ENCODE measurements at places on chromosomes 1 and 21. TPM values are rescaled to one million over a fixed set of nuclear protein-coding genes. Genes with fewer than 3 reads are reported as not detected.

DNA sequence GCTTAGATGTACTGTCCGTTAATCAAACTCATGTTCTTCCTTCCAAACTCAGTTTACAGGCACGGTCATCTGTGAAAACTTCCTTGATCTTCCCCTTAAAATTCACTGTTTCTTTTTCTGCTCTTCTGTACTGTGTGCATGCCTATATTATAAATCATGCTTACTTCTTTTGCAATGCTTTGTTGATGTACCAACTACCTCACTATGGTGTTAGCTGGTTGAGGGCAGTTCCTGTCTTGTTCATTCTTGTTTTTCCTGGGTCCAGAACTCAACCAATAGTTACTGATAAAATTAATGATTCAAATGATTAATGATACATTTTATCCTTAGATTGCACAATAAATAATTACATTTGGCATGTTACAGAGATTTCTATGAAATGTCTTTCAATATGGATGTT lies 163.8 kb downstream of the CHRM3 start:
- peak; percentile 79 for DNase-seq

DNA sequence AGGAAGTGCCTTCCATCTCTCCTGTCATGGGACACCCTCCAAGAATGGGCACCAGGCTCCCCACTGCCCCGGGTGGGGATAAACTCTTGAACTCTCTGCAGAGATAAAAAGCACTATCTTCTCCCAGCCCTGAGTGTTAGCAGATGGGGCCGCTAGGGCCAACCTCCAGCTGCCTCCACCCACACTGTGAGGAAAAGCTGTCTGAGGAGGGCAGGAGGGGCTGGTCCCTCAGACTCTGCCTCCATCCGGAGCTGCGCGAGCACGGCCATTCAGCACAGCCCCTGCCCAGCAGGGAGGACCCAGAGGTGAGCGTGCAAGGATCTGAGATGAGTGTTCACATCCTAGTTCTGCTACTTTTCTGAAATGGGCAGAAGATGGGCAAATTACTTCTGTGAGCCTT lies 51.8 kb upstream of the TRABD2B start:
- no peak for DNase-seq

DNA sequence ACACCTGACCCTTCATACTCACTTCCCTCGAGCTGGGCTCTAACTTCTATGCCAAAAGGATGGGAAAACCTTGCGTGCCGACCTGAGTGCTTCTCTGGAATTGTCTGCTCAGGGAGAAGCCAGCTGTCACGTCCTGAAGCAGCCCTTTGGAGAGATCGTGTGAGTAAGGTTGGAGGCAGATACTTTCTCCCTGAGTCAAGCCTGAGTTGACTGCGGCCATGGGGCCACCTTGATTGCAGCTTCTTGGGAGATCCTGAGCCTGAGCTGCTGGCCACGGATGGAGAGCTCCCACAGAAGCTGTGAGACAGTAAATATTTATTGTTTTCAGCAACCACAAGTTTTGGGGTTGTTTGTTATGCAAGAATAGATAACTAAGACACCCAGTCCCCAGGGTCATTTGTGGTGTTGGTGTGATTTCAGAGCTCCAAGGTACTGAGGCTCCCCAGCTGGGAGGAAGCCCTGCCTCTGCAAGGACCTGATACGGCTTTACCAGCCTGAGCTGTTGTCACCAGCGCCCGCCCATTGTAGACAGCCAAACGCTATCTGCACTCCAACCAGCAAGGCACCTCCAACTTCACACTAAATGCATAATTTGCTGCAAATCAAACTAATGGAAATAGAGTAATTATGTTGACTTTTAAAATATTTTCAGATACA lies 531.6 kb downstream of the PTPRU start:
- DNase-seq: no peak

GRCh38 chr1:59952065-59952464 lies 25.5 kb upstream of the CYP2J2 start:
- DNase-seq: no peak

- no peak for DNase-seq
Measured at GRCh38 chr21:44711327-44712202, at the start of gene TSPEAR. TSS of gene TSPEAR (minus strand) at chr21:44711572. CDS start at chr21:44711514, 58 bp downstream.

DNA sequence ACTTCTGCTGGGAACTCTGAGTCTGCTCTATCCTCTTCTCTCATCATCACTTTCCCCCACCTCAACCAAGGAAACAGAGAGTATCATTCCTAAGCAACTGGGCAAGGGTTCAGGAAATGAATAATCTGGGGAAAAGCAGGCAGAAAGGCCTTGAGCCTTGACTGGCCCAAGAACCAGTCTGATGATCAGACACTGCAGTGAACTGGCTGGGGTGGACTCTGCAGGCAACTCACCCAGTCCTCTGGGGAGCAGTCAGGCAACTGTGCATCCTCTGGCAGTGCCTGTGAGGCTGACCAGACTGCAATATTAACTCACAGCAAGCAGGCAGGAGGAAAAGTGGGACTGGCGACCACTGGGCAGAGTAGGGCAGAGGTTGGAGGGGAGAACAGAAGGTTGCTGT lies 991 bp downstream of the ANKRD35 start:
- peak; percentile 44 for DNase-seq

GRCh38 chr1:214927796-214928195 lies 154.7 kb upstream of the KCNK2 start:
- DNase-seq: no peak

DNA sequence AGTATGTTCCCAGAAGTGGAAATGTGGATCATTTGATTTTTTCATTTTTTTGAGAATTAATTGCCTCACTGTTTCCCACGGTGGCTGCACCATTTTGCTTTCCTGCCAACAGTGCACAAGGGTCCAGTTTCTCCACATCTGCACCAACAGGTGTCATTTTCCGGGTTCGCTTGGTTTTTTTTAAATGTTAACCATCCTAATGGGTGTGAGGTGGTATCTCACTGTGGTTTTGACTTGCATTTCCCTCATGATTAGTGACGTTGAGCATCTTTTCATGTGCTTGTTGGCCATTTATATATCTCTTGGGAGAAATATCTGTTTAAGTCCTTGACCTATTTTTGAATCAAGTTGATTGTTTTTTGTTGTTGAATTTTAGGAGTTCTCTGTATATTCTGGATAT lies 3.0 kb downstream of the COL6A2 start:
- no peak for DNase-seq

GRCh38 chr21:41213021-41213420 lies 45.1 kb downstream of the BACE2 start:
- DNase-seq: no peak

GRCh38 chr1:64476251-64476952 lies 6.5 kb downstream of the CACHD1 start:
- peak; percentile 89 for DNase-seq

GRCh38 chr1:206961668-206962067 lies 8.6 kb downstream of the FCAMR start:
- DNase-seq: peak; percentile 92

DNA sequence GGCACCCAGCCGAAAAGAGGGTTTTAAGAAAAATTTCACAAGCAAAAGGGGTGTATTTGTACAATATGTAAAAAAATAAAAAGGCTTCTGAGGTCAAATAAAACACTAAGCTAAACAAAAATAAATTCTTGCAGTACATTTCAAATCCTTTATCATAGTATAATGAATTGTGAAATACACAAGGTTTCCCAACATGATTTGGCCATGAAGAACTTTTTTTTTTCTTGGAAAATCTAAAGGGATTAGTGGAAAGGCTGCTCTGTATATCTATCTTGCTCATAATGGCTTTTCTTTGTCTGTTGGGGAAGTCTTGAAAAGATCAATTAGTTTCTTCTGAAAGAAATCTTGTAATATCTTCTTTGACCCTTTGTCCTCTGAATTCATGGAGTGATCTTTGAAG lies 593.4 kb downstream of the PLPP3 start:
- no peak for DNase-seq

DNA sequence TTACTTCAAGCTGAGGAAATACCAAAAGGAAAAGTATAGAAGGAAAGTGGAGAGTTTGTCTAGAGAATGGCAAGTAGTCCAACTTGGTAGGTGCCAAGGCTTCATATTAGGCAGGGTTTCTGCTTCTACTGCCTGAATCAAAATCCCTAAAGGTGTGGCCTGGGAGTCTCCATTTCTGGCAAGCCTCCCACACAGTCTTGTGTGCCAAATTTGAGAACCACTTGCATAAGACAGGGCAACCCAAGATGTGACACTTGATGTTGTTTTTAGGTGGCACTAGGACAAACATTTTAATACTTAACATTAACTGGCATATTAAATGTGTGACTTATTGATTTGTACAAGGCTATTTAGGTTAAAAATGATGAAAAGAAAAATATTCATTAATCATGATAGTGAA lies 60.1 kb downstream of the ATG4C start:
- DNase-seq: peak; percentile 6

DNA sequence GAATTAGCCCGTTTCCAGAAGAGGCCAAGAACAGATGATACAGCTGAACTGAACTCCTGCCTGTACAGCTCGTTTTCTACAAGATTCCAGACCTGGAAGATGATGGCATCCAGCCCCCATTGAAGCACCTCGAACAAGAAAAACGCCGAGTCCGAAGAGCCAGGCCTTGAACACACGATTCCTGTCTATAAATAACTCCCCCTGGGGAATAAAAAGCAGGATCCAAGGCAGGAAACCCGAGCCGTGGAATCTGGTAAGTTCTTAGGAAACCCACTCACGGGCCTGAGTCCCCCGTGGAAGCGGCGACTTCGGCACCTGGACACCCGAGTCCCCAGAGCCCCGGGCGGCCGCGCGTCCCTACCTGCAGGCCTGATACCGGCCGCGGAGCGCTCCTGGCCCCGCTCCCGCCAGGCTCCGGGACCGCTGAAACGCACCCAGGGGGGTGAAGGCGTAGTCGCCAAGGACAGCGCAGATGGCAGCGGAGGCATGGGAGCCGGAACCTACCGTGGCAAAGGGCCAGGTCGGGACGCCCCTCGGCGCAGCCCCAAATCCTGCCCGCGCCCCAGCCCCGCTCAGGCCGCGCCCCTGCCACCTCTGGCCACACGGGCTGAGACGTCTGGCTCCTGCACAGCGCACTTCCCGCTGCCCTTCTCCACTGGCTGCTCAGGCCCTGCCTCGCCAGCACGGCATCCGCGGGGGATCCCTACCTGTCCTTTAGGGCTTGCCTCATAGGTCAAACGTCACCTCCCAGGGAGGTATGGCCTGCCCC lies 14.0 kb upstream of the HLCS start:
- DNase-seq: no peak

Gene FTCD
- not detected for total RNA-seq

Gene CDC42BPA
- total RNA-seq: 25.8 TPM

Gene F3
- total RNA-seq: 618 TPM

Gene LCE2B
- total RNA-seq: not detected

Gene KLHDC9
- 1.3 TPM for total RNA-seq

Gene PPM1J
- 4.0 TPM for total RNA-seq

Gene SLC22A15
- total RNA-seq: 22.6 TPM

Gene ERG
- not detected for total RNA-seq

All from bronchial epithelial cell (primary cell).